ENCODE measurements at places on chromosomes 4 and X.

DNA sequence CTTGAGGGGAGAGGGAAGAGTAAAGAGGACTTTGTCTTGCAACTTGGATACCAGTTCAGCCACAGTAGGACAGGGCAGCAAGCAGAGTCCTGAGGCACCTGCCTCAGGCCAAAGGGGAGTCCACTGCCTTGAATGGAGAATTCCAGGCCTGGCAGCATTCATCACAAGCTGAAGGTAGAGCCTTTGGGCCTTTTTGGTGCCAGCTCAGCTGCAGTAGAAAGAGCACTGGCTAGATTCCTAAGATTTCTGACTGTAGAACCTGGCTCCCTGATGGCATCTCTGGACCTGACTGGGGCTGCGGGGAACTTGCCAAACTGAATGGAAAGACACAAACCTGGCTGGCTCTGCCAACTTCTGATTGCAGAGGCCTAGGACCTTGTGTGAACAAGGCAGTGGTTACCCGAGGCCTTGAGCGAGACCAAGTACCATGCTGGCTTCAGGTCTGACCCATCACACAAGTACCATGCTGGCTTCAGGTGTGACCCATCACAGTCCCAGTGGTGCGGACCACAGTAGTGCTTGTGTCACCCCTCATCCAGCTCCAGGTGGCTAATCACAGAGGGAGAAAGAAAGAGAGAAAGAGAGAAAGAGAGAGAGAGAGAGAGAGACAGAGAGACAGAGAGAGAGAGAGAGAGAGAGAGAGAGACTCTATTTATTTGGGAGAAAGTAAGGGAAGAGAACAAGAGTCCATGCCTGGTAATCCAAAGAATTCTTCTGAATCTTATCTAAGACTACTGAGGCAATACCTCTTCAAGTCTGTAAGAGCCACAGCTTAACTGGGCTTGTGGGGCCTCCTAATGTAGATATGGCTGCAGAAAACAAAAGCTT is 137.6 kb upstream of the SPIN4 start:
- DNase-seq: no peak

GRCh38 chr4:173397604-173398003 is 1.3 kb downstream of the SCRG1 start:
- DNase-seq: peak; percentile 46

- DNase-seq: no peak
Measured at GRCh38 chrX:105273326-105273725, 52.8 kb upstream of the TEX13A start.

DNA sequence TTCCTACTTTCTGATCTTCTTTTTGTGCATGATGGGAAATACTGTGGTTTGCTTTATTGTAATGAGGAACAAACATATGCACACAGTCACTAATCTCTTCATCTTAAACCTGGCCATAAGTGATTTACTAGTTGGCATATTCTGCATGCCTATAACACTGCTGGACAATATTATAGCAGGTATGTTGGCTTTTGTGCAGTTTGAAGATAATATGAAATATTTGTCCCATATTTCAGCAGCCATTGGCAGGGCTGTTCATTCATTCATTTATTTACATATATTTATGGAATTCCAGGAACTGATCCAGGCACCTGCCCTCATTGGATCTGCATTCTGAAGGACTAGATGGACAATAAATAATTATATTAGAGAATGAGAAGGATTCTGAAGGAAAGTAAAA is 96.9 kb downstream of the NPFFR2 start:
- no peak for DNase-seq

DNA sequence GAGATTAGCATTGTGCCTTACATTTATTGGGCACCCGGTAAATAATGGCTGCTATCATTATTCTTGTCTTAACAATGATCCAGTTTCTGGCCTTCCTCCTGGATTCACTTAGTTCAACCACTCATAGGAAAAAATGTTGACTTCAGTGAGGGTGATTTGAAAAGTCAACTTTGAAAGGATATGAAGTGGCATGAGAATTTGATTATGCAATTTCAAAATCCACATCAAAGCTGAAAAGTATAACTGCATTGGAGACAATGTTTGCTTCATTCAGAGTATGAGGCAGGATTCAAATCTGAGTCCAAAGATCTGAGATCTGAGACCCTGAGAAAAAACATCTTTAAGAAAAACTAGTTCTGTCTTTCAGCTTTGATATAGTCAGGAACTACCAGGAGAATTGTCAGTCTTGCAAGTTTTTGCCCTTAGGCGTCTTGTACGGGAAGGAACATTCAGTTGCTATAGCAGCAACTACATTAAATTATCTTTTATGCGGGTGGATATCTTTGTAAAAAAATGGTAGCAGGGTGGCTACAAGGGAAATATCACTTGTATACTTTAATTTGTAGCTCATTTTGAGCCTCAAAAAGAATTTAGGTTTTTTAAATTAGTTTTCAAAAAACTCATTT is 587.5 kb upstream of the LCORL start:
- DNase-seq: no peak

DNA sequence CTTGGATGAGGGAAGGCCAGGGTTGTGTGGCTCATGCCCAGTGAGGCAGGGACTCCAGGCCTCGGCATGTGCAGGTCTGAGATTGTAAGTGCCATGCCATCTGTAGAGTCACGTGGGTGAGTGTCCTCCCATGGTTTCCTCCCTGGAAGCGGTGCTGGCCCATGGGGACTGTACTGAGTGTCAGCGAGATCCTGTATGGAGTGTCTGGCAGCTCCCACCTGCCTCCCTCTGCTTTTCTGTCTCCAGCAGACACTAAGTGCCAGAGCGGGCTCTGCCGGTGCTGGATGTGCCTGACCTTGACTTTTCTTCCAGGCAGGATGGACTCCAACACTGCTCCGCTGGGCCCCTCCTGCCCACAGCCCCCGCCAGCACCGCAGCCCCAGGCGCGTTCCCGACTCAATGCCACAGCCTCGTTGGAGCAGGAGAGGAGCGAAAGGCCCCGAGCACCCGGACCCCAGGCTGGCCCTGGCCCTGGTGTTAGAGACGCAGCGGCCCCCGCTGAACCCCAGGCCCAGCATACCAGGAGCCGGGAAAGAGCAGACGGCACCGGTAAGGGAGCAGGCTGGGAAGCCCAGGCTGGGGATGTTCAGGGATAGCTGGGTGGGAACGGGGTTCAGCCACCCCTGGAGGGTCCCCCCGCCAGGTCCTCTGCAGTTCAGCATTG is 7.6 kb downstream of the WFS1 start:
- no peak for DNase-seq

DNA sequence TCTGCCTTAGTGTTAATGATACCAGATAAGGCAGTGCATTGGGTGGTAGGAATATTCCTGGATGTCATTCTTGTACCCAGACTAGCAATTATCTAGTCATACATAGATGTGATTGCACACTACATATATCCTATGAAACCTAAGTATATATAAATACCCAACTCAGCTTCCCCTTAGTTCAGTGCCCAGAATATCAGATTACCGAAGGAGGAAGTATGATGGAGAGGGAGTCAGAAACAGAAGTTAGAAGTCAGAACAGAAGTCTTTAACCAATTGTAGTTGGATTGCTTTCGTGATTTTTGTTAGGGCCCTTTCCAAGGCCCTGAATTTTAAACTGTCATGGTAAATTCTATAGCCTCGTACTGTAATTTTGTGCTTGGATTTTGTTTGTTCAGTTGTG is 42.9 kb downstream of the MOB1B start:
- no peak for DNase-seq

DNA sequence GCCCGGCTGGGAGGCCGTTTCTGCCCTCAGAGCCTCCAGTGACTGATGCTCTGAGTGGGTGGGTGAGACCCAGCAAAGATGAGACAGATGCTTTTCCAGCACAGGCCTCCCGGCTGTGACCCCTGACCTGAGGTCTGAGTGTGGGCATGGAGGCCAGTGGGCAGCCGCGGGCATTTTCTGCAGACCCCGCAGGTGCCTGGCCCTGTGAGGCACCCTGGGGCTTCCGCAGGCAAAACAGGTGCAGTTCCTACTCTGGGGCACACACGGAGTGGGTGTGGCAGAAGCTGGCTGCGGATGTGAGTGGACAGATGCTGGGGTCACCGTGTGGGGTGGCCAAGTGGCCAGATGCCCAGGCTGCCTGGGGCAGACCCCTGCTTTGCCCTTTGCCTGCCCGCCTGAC is 14.8 kb downstream of the HTRA3 start:
- no peak for DNase-seq

DNA sequence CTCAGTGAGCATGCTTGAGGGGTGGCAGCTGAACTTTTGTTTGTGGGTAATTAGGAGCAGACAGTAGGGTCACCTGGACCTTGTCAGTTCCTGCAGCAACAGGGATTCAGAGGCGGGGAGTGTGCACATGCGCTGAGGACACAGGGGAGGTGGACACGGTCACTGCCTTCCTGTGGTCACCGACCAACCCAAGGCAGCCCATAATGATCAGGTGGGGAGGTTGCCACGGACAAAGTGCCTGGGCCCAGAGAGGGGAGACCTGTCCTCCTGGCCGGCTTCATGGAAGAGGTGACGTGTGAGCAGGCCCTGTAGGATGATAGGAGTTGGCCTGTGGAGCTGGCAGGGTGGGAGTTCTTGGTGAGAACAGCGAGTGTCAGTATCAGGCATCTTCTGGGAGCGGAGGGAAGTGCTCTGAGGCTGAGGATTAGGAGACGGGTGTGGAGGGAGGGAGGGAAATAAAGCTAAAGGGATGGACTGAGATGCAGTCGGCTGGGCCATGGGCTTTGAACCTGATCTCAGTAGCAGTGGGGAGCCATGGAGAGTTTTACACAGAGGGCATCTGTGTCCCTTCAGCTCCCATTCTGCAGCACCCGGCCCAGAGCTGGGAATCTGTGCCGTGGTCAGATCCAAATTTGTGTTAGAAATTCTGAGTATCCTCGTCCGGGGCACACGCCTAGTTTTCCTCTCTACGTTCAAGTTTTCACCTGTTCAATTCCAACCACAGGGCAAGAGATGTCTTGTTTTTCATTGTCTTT is 100.0 kb downstream of the PSAPL1 start:
- DNase-seq: no peak

DNA sequence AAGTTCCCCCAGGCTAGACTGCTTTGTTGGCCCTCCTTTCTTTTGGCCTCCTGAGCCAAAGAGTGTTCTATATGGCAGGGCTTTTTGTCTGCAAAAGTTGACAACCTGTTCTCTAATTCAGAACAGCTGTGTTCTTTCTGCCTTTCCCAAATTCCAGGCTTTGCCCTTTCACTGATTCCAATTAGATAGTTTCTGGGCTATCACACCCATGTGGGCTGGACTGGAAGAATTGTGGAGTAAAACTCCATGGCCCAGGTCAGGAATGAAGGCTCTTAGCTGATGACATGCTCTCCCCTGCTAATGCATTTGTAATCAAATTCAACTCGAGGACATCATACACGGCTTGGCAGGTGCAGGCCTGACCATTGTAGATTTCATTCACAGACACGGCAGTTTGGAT is 19.4 kb downstream of the BMP3 start:
- no peak for DNase-seq

DNA sequence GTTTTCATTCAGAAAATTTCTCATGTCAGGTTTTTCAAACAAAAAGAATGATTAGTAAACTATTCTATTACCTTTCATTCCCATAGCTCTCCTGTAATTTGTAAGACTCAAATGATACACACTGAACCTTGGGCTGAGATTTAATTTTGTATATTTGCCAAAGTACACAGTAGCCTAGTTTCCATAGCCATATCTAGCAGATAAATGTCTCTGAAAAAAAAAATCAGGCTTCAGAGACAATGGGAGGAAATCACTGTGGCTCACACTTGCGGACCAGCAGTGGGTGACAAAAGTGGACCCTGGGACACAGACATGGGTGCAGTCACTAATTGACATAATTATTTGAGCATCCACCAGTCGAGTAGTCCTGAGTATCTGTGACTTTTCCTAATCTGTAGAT is 46.6 kb downstream of the MAOA start:
- no peak for DNase-seq

GRCh38 chr4:133045288-133045687 is 103.8 kb upstream of the PCDH10 start:
- DNase-seq: no peak

DNA sequence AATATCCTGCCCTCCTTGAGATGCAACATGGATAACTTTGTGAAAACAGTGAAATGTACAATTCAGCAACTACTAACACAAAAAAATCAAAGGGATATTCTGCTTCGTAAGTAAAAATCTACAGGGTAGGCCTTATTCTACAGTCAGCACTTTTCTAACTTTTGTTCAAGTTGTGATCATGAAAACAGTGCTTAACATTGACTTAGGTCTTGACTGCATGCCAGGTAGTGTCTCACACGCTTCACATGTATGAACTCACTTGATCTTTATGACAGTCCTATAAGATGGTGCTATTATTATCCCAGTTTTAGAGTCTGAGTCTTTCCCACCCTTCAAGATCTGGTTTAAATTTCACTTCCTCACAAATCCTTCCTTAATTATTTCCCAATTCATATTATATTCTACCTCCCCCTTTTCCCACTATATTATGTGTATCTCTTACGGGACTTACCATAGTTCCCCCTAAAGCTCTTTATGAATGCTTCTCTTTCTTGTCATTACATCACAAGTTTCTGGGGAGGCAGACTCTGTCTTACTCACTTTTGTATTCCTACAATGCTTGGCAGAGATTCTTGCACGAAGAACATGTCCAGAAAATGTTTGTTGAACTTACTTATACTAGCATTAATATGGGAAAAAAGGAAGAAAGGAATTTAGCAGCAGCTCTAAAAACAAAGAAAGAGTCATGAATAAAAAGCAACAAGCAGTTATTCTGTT is 179.8 kb downstream of the SCFD2 start:
- peak; percentile 24 for DNase-seq

GRCh38 chr4:100147198-100147597 is 43.1 kb downstream of the DDIT4L start:
- DNase-seq: no peak

DNA sequence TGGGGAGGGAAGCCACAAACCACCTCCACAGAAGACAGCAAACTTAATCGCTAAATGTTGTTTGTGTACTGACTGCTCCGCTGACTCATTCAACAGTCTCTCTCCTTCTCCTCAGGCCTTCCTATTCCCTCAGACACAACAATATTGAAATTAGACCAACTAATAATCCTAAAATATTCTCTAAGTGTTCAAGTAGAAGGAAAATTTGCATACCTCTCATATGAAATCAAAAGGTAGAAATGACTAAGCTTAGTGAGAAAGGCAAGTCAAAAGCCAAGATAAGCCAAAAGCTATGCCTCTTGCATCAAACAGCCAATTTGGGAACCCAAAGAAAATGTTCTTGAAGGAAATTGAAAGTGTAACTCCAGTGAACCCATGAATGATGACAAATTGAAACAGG is 75.7 kb upstream of the ARHGAP24 start:
- DNase-seq: no peak

- no peak for DNase-seq
Measured at GRCh38 chr4:34733185-34733941, 1511.0 kb downstream of the ARAP2 start.

- DNase-seq: no peak
Measured at GRCh38 chr4:184812651-184813181, 13.1 kb downstream of the ACSL1 start.

DNA sequence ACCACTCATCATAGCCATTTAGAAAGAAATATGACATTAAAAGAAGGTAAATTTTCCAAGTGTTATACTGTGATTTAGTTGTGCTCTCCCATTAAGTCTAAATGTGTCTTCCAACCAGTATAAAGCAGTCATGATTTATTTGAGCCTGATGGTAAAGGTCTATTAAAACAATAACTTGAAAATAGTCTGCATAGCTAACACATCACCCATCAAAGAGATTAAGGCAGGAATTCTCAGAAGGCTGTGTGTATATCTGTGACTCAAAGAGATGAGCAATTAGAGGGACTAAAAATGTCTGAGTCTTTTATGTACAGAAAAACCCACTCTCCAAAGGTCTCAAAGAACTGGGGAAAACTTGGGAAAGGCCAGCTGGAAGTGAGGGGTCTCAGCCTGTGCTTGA is 70.3 kb upstream of the IQCM start:
- no peak for DNase-seq

GRCh38 chr4:19888587-19888986 is 363.1 kb upstream of the SLIT2 start:
- DNase-seq: no peak

GRCh38 chr4:33975995-33976394 is 2268.3 kb downstream of the ARAP2 start:
- no peak for DNase-seq
